Activated naive CD4-positive, alpha-beta T cell (primary cell): ENCODE measurements at places on chromosomes 6 and 20.
A peak's percentile ranks its signal among the peaks of the same experiment; 100 is the strongest.

GRCh38 chr20:53834062-53834442 lies 236.3 kb downstream of the BCAS1 start:
- DNase-seq = no peak

DNA sequence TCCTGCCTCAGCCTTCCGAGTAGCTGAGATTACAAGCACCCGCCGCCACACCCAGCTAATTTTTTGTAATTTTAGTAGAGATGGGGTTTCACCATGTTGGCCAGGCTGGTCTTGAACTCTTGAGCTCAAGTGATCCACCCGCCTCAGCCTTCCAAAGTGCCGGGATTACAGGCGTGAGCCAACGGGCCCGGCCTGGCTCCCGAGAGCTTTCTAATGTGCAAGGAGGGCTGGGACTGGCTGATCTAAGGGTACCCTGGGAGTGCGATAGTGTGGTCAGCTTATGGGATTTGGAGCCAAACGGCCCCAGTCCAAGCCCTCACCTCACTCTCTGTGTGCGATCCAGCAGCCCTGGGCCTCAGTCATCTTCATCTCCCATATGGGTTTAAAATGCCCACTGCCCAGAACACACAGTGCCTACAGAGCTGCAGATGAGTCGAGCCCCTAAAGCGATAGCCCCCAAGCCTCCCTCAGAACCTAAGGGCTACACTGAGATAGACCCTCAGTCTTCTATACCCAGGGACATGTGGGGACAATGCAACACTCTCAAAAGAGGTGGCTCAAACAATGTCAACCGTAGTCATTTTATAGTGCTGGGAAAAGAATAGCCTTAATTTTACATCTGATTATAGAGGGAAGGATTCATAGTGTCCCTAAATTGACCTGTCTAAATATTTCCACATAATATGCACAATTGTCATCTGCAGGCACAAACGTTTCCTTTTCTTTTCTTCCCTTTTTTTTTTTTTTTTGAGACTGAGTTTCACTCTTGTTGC lies 50.1 kb downstream of the SSR1 start:
- no peak for DNase-seq

DNA sequence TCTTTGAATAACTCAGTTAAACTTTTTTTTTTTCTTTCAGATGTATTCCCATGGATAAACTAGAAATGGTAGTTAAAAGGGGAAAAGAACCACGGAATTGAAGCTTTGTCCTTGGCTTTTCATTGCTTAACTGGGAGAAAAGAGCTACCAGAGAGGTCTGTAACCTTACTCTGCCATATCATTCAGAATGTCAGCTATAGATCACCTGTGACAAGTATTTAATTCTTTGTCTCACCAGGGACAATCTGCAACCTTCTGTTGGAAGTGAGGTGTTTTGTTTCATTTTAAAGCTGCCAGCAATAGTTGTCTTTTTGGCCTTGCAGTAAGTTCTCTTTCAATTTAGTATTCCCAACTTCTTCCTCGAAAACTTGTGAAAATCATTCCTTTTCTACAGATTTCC lies 618.4 kb downstream of the FRK start:
- DNase-seq = no peak

- no peak for DNase-seq
Measured at GRCh38 chr6:142242269-142242668, 59.5 kb upstream of the ADGRG6 start.

DNA sequence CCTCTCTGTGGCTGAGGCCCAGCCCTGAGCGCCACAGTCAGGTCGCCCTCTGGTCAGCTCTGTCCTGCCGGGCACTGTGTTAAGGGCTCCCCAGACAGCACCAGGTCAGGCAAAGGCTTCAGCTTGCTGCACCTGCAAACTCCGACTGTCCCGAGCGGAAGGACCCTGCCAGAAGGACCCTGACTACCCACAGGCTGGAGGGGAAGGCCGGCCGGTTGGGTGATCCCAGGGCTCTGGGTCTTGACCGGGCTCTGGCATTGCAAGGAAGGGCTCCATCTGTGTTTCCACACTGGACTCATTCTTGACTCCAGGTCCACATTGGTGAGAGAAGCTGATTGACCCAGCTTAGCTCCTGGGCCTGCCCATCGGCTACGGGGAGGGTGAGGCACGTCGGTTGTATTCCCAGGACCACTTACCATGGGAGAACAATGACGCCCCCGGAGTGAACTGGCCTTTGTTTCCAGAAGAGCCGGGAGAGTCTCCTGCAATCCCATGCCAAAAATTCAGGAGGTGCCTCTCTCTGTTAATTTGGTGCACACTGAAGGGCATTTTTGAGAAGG lies 229.8 kb downstream of the TAF4 start:
- DNase-seq = no peak

- DNase-seq = no peak
Measured at GRCh38 chr6:52537001-52537753, 39.7 kb downstream of the TRAM2 start.

GRCh38 chr6:168908887-168909286 lies 344.8 kb downstream of the THBS2 start:
- DNase-seq = no peak

DNA sequence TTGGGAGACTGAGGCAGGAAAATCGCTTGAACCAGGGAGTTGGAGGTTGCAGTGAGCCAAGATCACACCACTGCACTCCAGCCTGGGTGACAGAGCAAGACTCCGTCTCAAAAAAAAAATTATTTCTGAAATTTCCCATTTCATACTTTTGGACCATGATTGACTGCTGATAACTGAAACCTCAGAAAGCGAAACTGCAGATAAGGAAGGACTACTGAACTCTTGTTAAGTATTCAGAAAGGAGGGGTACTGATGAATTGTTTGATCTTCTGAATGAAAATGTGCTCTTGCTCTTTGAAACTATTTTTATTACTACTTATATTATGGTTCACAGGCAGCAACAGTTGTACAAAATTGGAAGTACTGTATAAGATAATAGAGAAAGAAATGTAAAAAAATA lies 69.0 kb downstream of the HDGFL1 start:
- DNase-seq = no peak

- no peak for DNase-seq
Measured at GRCh38 chr20:62885896-62886708, 24.5 kb upstream of the TCFL5 start.

- no peak for DNase-seq
Measured at GRCh38 chr20:29750268-29750899, 1507.1 kb upstream of the DEFB115 start.

DNA sequence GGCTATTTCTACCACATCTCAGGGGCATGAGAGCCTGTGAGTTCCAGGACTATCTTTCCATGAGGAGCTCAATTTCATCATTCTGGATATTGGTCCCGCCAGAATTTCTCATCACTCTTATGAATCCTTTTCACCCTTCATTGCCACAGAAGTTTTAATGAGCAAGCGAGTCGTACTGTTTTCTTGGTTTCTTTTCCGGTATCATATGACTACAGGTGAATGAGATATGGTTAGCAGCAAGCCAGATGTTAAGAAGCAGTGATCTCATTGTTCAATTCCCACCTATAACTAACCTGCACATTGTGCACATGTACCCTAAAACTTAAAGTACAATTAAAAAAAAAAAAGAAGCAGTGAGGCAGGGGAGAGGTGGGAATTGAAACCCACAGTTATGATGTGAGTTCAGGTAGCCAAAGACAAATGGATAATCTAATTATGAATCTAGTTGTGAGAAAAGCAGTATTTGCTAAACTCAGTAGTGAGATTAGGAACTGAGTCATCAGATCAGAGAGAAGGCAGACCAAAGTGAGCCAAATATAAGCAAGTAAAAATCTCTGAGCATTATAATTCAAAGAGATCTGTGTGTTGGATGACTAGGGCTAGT lies 78.0 kb upstream of the ELOVL5 start:
- no peak for DNase-seq

GRCh38 chr6:32244946-32245398 lies 21.1 kb upstream of the NOTCH4 start:
- DNase-seq = peak; percentile 55

GRCh38 chr6:125453516-125453915 lies 151.7 kb upstream of the HDDC2 start:
- DNase-seq = no peak

- no peak for DNase-seq
Measured at GRCh38 chr6:19731282-19731681, 105.9 kb upstream of the ID4 start.

GRCh38 chr6:26754212-26754611 lies 94.7 kb upstream of the ZNF322 start:
- DNase-seq = no peak
